ENCODE measurements at places on chromosomes 5 and 9.

DNA sequence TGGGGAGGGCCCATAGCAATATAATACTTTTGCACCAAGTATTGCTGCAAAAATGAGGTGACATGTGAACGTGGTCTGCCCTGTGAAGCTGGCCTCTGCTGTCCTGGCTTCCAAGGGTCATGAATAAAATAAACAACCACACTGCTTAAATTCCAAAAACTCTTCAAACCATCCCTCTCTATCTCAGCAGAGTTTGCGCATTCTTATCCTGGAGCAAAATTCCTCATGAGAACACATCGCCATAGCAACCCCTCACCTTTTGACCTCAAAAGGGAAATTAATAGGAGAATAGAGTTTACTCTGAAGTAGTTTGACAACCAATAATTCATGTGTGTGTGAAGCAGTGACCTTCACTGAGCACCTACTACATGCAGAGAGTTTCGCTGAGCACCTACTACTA, 342.9 kb downstream of the SPOCK1 start:
- DNase-seq, result no peak

DNA sequence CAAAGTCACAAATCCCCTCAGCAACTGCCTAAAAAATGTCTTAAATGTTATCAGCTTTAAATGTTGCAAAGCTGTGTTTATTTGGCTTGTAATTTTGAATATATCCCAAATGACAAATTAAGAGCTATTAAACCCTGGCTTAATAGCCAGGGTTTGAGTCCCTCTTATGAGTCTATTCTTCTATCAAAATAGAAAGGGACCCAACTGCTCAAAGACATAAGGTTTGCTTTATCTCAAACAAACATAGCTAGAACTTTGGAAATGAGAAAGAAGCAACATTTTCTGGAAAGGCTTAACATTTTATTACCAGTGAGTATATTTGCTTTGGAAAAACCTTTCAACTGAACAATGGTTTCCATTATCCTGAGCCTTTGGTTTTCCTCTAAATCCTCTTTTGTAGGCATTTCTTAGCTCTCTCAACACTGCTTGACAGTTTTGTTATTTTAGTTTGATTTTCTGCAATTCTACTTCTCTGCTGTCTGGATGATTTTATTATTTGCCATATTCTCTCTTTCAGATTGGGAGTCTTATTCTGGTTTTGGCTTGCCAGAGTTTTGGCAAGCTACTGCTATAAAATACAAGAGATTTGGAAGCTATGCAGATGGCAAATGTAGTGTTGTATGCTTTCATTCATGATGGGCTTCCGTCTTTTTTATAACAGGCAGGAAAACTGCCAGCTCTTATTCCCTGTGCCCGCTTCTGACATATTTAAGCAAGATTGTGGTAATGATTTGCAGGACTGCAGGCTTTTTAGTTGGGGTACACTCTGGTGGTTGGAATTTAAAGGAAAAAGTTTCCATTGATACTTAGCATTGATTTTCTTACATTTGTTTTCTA, 734.9 kb downstream of the DTWD2 start:
- DNase-seq, result no peak

DNA sequence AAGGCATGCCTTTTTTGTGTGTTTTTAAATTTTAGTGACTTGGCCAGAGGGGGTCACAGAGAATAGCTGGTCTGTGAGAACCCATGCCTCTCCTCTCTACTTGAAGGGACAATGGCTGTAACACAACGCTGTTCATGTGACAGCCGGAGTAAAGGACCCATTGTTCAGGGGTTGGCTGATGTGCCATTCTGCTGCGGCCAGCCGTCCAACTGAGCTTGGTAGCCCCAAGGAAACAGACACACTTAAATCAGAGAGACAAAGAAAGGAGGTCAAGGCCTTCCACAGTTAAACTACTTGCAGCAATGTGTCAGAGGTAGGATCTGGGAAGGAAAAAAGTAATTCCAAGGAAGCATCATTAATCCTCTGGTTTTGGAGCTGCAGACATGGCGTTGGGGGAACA, 8.1 kb downstream of the MEGF10 start:
- DNase-seq, result no peak

- DNase-seq, result no peak
Measured at GRCh38 chr9:16150501-16150900, 597.7 kb downstream of the CCDC171 start.

- DNase-seq, result no peak
Measured at GRCh38 chr5:168575391-168576372, 3.5 kb downstream of the PANK3 start.

- DNase-seq, result no peak
Measured at GRCh38 chr9:98906273-98907040, 37.2 kb upstream of the COL15A1 start.

DNA sequence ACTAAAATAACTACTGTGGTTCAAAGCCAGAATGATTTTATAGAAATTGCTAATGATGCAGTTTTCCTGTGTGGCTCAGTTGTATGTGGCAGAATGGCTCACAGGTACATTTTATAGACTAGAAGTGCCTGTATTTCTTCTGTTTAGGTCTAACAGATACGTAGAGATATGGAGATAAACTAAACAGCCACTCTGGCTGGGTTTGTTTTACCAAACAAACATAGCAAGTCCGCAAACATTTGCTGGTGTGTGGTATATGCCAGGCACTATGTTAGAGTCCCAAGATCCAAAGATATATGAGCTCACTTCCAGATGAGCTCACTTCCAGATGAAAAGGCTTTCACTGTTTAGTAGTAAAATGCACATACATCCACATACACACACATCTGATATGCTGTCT, 24.4 kb downstream of the ADRB2 start:
- no peak for DNase-seq

DNA sequence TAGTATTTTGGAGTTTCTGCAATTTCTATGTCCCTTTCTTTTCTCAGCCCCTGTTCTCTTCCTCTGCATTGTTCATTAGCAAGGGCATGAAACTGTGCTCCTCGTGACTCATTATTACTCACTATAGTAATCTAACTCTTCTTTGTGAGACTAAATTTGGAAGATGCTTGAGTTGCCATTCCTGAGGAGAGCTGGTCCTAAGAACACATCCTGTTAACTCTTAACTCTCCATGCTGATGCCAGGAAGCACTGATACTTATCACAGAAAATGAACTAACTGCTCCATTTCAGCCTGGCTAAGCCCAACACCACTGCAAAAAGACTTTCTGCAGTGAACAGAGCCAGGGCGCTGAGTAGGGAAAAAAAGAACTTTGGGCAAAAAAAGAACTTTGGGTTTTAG, 10.6 kb upstream of the CSNK1A1 start:
- DNase-seq, result no peak

- no peak for DNase-seq
Measured at GRCh38 chr9:15417626-15418025, 5.0 kb upstream of the SNAPC3 start.

DNA sequence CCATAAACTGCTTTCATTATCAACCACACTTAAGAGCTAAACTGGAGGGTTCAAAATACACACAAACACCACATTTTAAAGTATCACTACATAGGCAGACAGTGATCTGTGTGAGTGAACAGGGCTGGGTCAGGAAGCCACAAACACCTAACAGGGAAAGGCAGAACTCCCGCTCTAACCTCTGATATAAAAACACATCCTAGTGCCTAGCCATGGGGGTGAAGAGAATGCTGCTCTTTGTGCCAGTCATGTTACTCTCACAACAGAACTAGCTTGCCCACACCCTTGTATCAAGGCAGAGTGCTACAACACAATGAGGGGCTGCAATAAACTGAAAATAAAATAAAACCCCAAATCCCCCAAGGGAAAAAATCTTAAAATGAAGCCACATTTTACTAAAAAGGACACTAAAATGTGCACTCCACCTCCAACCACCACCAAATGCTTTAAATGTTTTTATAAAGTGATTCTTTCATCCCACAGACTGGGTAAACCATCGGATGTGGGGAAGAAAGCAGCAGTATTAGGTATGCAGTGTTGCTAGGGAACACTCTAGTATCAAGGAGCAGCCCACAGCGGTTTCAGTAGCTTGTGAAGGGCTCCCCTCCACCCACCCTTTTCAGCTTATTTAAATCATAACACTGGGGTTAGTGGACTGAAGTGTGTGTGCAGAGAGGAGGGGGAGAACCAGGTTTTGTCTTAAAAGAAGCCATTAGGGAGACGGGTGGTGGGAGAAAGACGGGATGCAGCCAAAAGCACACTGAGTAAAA, 64.5 kb downstream of the TMEM161B start:
- no peak for DNase-seq

- DNase-seq, result no peak
Measured at GRCh38 chr9:133605856-133606707, 3.1 kb downstream of the FAM163B start.

DNA sequence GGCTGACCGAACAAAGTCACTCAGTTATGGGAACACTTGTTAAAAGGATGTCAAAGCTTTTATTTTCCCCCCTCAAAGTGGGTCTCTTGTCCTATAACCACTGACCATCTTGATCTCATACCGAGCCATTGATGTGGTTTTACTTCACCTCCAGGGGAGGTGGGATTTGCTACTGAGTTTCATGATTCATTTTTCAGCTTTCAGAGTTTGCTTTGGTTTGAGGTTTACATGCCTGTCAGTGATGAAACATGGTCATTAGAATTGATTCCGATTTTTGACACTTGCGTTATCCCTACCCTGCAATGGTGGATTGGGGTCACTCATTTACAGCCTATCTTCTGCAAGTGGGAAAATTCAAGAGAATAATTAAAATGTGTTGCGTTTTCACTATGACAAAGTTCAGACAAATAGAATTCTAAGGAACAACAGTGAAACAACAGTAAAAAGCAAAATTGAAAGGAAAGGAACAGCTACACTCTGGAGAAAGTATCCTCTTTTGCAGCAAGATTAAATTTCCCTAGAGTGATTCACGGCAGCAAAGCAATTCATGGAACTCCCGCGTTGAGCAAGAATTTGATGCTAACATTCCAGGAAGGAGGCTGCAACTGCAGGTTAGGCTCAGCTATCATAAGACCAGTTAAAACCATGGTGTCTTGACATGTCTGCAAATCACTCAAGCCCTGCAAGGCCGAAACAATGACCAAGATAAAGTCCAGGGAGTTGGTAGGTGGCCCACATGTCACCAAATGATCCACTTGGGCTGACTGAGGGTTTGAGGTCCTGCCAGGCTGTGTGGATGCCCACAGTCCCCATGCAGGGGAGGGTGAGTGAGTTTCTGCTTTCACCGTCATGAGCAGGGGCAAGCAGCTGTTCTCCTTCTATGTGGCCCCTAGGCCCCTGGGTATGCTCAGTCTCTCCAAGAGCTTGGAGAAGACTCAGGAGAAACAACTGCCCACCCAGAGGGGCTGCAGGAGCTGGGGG, 9.4 kb downstream of the GADD45G start:
- no peak for DNase-seq

All from GM13977 (cell line).